Endothelial cell (in vitro differentiated cells): ENCODE measurements at places on chromosomes 5 and 9.

- DNase-seq = no peak
Measured at GRCh38 chr5:36492984-36493654, 113.3 kb upstream of the SLC1A3 start.

DNA sequence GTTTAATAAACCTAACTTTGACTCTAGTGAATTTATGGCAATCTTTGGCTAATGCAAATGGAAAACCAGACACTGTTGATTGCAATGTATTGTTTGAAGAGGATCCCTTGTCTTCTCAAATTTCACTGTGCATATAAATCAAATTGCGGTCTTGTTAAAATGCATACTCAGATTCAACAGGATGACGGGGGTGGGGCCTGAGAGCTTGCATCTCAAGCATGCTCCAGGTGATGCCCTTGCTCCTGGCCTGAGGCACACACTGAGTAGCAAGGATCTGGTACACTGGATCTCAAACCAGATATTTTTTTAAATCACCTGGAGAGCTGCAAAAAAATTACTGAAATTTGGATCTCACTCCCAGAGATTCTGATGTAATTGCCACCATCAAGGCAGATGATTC is 463.7 kb downstream of the DNAH5 start:
- no peak for DNase-seq

- peak; percentile 33 for DNase-seq
Measured at GRCh38 chr5:60161340-60161934, 267.9 kb upstream of the PDE4D start.

GRCh38 chr5:14313986-14314690 is 171.0 kb downstream of the TRIO start:
- DNase-seq = no peak

DNA sequence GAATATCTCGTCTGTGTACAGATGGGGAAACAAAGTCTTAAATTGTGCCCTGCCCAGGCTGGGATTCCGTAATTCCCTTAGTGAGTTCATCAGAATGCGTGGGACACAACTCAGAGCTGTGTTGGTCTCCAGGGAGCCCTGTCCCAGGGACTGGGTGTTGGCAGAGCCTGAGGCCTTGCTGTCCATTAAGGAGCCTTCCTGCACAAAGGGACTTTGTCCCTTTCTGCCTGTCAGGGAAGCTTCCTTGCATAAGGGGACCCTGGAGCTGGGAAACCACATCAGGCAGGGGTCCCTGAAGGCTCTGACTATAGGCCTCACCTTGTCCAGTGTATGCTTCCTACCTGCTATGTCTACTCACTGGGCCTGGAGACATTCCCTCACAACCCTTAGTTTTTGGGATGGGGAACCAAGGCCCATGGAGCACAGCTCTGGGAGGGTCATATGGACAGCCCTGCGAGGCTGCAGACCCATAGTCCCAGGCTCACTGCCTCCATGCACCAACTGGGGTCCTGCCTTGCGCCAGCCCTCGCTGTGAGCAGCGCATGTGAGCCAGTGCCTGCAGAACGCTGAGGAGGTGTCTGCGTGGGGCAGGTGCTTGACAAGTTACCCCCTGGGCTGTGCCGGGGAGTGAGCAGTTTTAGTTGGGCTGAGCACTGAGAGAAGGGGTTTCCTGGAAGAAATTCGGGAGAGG is 1.6 kb downstream of the CARD19 start:
- DNase-seq = no peak

GRCh38 chr9:36560771-36561170 is 11.9 kb upstream of the MELK start:
- DNase-seq = no peak

- DNase-seq = peak; percentile 36
Measured at GRCh38 chr9:127769929-127770582, 8.4 kb downstream of the SH2D3C start.

- no peak for DNase-seq
Measured at GRCh38 chr5:177141496-177141895, 7.9 kb downstream of the NSD1 start.

GRCh38 chr9:8679371-8679822 is 879.8 kb upstream of the DMAC1 start:
- no peak for DNase-seq
